ENCODE measurements at places on chromosomes 2 and 18. TPM values are rescaled to one million over a fixed set of nuclear protein-coding genes. Genes with fewer than 3 reads are reported as not detected.

DNA sequence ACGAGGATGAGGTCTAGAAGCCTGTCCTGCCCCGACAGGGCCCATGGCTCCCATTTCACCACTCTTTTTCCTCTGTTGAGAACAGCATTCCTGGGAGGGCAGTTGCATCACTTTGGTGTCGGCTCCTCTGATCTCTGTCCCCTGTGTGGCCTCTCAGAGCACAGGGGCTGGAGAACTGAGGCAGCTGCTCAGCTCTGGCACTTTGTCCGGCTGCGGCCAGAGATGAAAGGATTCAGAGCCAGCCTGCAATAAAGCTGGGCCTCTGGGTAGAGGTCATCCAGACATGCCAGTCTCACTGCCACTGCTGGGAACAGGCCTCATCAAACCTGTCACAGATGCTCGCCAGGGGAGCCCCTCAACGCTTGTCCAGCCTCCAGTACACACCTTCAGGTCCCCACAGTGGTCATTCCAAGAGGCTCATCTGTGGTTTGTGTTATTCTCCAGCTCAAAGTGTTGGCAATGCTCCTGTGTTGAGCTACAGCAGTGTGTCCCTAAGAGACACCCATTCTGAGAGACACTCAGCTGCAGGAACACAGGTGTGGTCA, 13.1 kb upstream of the ROCK2 start:
- DNase-seq = no peak

DNA sequence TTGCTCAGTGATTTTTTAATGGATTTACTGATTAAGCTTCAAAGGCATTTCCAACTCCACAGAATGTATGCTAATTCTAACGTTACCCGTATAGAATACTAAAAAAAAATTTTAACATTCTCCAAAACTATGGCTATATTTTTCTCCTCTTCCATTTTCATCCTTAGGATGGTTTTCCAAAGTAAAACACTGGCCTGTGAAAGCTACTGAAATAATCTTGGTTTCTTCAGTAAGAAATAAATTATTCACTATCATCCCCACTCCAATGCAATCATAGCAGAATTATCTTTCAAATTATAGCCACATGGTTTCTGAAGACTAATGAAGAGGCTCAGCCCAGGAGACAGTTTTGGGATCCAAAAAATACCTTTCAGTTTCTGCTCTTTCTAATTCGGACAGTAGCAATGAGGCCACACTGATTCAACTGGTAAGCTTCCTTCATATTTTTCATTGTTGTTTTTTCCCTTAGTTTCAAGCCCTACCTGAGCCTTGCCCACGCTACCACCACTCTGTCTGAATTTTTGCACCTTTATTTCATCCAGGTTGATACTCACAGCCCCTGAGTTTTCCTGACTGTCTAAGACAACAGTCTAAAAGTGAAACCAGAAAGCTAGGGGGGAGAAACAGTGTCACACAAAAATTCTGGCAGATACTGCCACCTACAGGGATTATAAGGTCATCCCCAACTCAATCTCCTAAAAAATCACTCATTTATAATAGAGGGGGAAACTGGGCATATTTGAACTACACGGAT, 887.9 kb downstream of the NRXN1 start:
- no peak for DNase-seq

DNA sequence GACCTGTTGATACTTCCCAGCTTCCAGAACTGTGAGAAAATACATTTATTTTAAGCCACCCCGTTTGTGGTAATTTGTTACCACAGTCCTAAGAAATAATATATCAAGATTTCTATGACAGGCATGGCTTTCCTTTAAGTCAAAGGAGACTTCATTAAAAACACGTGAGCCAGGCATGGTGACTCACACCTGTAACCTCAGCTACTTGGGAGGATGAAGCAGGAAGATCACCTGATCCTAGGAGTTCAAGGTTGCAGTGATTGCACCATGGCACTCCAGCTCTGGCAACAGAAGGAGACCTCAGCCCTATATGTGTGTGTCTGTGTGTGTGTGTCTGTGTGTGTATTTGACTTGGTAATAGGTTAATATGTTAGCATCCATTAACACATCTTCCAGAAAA, 69.8 kb upstream of the SCN7A start:
- DNase-seq = no peak

GRCh38 chr2:64644458-64645382, 9.0 kb downstream of the SERTAD2 start:
- DNase-seq = peak; percentile 82

GRCh38 chr2:234812851-234813250, 139.0 kb upstream of the SH3BP4 start:
- no peak for DNase-seq

- no peak for DNase-seq
Observed at GRCh38 chr2:186984966-186985365, 136.0 kb upstream of the ZSWIM2 start.

DNA sequence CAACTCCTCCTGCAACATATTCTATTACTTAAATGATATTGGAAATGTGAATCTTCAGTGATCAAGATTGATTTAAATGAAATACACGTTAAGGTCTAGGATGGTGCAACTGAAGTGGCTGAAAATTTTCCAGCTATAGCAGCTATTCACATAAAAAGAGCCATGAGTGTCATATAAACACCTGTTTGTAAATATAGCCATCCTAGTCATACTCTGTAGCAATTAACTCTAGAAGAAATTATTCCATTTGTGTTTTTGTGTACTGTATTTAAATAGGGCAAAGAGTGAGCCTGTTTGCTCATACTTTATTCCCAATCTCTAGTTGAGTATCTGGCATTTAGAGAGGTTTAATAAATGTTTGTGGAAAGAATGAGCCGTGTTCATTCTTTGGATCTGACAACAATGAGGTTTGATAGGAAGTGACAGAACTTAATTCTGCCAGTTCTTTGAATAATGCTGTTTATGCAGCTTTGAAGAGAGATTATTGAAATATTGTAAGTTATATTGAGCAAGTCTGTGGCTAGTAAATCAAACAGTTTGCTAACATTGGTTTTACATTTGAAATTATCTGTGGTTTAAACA, 49.7 kb downstream of the BABAM2 start:
- no peak for DNase-seq

DNA sequence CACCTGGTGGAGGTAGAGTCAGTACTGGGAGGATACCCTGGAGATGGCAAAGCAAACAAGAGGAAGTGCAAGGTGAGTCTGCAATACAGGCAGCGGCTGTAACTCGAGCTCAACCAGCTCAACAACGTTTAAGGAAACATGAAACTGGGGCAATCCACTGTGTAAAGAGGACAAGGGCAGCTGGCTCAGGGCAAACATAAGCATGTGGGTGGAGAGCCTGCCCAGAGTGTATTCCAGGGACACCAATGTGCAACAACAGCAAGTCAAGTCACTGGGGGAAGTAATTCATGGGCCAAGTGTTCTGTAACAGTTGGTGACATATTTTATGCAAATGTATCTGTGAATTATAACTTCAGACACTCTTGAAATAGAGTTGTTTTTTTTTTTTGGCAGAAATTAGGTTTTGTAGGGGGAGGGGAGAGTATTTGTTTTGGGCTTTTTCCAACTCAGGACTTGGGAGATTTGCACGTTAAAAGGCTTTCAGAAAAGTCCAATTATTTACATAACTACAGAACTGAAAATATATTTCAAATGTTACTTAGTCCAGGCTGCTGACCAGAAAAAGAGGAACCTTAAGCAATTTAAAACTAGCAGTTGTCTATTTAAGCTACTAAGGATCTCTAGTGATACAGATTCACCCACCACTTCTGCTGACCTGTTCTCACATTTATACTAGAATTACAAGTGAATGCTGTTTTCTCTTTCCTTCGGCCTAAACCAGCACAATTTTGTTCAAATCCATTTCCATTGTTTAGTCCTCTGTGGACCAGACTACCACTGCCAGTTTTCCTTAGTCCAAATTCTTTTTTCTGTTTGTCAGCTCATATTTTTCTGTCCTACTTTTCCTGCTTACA, 18.6 kb downstream of the NRXN1 start:
- DNase-seq = peak; percentile 3

DNA sequence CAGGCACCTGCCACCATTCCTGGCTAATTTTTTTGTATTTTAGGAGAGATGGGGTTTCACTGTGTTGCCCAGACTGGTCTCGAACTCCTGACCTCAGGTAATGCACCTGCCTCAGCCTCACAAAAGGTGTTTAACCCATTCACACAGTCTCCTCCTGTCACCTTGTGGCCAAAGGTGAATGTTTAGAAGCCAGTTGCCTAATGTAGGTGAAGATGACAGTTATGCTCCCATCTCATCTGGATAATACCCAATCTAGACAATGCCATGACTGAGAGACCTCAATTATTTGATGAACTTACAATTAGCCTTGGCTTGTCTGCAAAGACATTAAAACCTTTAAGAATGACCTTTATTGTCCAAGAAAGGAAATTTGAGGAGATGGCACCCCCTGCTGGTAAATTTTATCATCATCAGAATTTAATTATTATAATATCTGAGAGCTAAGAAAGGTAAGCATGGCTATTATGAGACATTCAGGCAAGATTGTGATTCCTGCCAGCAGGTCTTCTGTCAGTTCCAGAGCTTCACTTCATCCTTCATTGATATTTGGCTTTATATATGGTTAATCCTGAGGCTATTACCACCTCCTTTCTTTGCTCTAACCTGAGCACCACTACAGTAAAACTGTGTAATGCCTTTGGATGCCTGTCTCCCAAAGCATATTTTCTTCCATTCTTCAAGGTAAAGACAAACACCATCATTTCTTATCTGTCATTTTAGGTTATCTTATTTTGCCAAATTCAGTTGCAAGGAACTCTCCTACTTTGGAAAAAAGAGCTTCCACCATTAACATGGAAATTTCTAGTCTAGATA, 117.6 kb downstream of the FAM124B start:
- DNase-seq = peak; percentile 11

- DNase-seq = no peak
Observed at GRCh38 chr2:228283491-228284171, 102.1 kb upstream of the SPHKAP start.

DNA sequence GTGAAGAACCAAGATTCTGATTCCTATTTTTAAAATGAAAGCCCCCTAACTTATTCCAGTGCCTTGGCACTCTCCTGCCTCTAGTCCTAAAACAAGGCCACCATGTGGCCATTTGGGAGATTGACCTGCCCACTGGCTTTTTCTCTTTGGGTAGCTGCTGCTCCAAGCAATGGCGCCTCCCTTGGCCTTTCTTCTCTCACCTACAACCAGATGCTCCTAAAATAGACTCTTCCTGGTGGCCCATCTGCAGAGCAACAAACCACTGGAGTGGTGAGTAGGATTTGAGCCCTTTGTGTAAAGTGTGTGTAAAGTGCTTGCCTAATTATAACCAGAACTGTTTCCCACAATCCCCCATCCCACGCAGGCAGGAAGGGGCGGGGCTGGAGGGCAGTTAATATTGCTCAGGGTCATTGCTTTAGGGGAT, 114.2 kb downstream of the FHOD3 start:
- DNase-seq = no peak

GRCh38 chr2:230929381-230930148, 4.5 kb upstream of the GPR55 start:
- DNase-seq = no peak

DNA sequence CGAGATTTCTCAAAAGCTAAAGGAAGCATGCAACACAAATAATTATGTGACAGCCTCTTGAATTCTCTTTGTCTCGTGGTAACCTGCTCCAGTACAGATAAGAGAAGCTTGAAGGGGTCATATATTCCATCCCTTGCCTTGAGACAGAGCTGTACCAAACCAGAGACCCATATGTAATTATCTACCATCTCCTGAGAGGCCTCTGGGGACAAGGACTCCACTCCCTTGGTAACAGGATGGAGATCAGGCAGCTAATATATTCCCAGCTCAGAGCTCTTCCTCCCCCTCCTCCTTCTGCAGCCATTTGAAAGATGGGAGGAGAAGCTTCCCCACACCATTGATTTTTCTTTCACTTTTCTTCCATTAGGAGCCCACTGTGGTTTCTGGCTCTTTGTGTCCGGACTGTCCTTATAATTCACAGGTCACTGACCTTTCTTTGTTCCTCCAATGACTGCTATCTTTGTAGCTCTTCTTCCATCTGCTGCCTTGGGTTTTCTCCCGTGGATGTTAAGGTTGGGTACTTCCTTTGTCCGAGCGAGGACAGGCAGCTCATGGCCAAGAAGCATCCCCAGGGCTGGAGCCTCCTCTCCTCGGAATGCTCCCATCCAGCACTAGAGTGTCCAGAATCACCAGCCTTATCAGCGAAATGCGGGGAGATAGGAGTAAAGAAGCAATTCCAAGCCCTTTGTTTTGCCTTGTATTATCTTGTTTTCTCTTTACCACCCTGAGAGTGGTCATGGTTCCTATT, 72.6 kb upstream of the STPG4 start:
- no peak for DNase-seq

- no peak for DNase-seq
Observed at GRCh38 chr2:30030361-30030760, 109.0 kb upstream of the ALK start.

DNA sequence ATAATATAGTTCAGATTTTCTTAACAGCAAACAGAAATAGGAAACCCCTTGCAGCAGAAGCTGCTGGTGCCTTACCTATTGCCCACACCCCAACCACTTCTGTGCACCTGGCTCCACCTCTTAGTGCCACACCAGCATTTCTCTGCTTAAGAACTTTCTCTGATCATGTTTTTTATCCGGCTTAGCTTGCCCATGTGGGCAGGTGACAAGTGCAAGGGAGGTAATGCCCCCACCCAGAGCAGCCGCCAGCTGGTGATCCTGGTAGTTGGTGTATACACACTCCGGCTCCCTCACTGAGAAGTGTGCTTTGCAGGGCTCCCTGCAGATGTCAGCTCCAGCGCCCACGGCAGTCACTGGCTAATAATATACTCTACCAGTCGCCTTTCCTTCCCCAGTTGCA, 126.3 kb downstream of the ALPK2 start:
- no peak for DNase-seq

DNA sequence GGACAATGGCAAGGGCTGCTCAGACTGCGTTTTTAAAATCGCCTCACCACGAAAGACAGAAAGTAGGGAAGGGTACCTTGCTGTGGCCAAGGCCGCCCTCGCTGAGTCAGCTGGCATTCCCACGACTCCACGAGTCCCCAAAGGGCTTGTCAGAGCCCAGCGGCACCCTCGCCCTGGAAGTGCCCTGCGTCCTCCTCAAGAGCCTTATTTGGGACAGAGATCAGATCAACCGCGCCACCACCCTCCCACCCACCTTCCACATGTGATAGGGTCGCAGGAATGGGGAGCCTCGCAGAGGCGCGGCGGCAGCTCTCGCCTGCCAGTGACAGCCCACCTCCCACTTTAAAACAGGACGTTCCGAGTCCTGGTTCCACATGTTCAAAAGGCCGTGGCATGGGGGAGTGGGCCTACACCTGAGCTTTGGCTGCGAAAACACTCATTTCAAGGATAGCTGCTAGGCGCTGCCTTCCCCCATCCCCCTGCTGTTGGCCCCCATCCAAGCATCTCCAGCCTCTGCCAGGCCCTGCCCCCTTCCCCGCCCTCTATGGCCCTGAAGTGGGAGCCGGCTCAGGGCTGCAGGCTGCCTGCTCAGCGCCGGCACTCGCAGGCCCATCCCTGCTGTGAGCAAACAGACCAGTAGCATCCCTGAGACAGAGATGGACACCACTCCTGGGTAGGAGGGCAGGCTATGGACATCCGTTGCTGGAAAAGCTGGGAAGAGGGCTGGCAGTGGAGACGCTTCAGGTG, 38.1 kb upstream of the ARHGEF4 start:
- DNase-seq = no peak

Gene ASAP2
- polyA plus RNA-seq = 0.75 TPM

Gene CIB4
- not detected for polyA plus RNA-seq

Gene SH3RF3
- 0.34 TPM for polyA plus RNA-seq
